ENCODE measurements at places on chromosomes 3 and 15. TPM values are rescaled to one million over a fixed set of nuclear protein-coding genes. Genes with fewer than 3 reads are reported as not detected.

The RYR3 gene
- total RNA-seq: not detected

The ZBBX gene
- not detected for total RNA-seq

The TMEM39A gene
- 54.5 TPM for total RNA-seq

The ERICH6 gene
- under 0.01 TPM for total RNA-seq

The CLPX gene
- total RNA-seq: 46.7 TPM

The ATP2B2 gene
- not detected for total RNA-seq

The SPINK8 gene
- not detected for total RNA-seq

The IL5RA gene
- total RNA-seq: not detected

The C3orf22 gene
- not detected for total RNA-seq

The CPLX3 gene
- total RNA-seq: not detected

The PTPRG gene
- 148 TPM for total RNA-seq

The ABHD6 gene
- 5.1 TPM for total RNA-seq

The EFL1 gene
- 30.9 TPM for total RNA-seq

The TRPM1 gene
- total RNA-seq: under 0.01 TPM

The GRAMD1C gene
- 1.2 TPM for total RNA-seq

The PLSCR1 gene
- 35.1 TPM for total RNA-seq

The DISP2 gene
- total RNA-seq: 0.36 TPM

The ZPLD1 gene
- under 0.01 TPM for total RNA-seq

The ISG20 gene
- 2.1 TPM for total RNA-seq

The ZNF197 gene
- 17.7 TPM for total RNA-seq

The MINAR1 gene
- 2.5 TPM for total RNA-seq

The THAP10 gene
- total RNA-seq: 1.1 TPM

The FANCI gene
- 59.4 TPM for total RNA-seq

The P3H2 gene
- 8.3 TPM for total RNA-seq

The ANKRD63 gene
- not detected for total RNA-seq

The ARHGEF26 gene
- 3.6 TPM for total RNA-seq

The MGLL gene
- 18.1 TPM for total RNA-seq

The ALS2CL gene
- 1.1 TPM for total RNA-seq

The ZIC1 gene
- 2.1 TPM for total RNA-seq

The CDHR4 gene
- total RNA-seq: not detected

The MORC1 gene
- not detected for total RNA-seq

The ZBTB47 gene
- total RNA-seq: 39.2 TPM

The SCG3 gene
- not detected for total RNA-seq

The MAN2A2 gene
- total RNA-seq: 20.0 TPM

The OXSM gene
- total RNA-seq: 10.9 TPM

The TMOD2 gene
- total RNA-seq: 9.8 TPM

The SRGAP3 gene
- 4.7 TPM for total RNA-seq

The APH1B gene
- 17.7 TPM for total RNA-seq

The LDHAL6B gene
- not detected for total RNA-seq

The GALNT15 gene
- total RNA-seq: 7.1 TPM

The TRH gene
- under 0.01 TPM for total RNA-seq

The EIF3J gene
- total RNA-seq: 36.2 TPM
